ENCODE measurements at places on chromosomes 6 and 20.
A peak's percentile ranks its signal among the peaks of the same experiment; 100 is the strongest.

DNA sequence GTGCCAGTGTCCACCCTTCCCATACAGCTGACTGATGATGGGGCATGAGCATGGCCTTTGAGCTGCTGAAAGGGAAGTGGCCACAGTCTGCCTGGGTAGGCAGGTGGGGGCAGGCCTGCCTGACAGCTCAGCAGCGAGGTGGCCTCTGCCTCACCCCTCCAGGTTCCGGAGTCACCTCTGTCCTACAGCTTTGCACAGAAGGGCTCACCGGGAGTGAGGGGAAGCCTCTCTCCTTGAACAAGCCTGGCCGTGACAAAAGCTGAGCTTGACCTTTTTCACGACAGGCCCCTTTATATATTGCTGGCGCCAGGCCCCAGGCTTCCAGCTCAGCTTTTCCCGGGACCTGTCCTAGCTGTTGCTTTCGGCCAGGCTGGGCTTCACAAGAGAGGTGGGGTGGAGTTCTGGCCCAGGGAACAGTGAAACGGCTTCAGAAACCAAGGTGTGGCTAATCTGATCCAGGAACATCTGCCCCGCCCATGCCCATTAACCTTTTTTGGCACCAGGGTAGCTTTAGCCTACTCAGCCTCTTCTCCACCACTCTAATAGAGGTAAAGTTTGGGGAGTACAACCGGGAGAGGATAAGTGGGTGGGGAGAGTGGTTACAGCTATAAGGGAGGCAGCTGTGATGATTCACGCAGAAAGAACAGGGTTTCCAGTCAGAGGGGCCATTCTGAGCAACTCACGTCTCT is 42.9 kb downstream of the C6orf132 start:
- peak; percentile 17 for DNase-seq

DNA sequence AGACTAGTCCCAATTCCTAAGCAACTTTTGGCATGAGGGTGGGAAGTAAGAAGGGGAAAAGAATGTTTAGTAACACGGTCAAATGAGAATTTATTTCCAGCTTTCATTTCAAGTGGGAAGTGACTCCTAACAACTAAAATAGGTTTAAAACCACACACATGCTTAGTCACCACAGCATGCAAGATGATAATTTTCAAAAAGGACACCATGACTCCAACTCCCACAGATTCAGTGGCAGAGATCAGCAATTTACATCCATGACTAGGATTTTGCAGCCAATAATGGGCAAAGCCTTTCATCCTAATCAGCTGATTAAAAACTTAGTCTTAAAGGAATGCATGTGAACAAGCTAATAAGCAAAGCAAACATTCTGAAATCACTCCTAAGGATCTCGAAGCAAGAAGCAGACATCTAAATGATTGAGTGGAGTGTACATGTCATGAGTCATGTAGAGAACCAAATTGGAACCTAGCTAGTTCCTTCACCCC is 48.1 kb upstream of the GCLC start:
- DNase-seq: no peak

DNA sequence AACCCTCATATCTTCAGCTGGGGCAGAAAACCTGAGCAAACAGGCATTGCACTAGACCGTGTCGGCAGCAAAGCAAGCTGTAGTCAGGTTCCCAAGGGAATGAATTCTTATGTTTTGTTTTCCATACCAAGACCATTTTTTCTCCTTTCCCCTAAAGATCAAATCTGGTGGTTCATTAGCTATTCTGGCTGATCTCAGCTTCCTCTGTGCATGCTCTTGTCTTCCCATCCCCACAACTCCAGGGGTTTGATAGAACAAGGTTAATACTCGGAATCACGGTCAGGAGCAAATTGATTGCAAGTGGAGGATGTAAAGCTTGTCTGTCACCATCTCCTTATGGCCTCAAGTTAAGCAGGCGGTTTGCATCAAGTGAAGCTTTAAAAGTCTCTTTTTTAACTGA is 778.8 kb downstream of the KIF16B start:
- no peak for DNase-seq

GRCh38 chr20:57188576-57189079 is 77.8 kb downstream of the BMP7 start:
- DNase-seq: no peak

GRCh38 chr6:141598487-141598886 is 534.2 kb upstream of the GJE1 start:
- no peak for DNase-seq

DNA sequence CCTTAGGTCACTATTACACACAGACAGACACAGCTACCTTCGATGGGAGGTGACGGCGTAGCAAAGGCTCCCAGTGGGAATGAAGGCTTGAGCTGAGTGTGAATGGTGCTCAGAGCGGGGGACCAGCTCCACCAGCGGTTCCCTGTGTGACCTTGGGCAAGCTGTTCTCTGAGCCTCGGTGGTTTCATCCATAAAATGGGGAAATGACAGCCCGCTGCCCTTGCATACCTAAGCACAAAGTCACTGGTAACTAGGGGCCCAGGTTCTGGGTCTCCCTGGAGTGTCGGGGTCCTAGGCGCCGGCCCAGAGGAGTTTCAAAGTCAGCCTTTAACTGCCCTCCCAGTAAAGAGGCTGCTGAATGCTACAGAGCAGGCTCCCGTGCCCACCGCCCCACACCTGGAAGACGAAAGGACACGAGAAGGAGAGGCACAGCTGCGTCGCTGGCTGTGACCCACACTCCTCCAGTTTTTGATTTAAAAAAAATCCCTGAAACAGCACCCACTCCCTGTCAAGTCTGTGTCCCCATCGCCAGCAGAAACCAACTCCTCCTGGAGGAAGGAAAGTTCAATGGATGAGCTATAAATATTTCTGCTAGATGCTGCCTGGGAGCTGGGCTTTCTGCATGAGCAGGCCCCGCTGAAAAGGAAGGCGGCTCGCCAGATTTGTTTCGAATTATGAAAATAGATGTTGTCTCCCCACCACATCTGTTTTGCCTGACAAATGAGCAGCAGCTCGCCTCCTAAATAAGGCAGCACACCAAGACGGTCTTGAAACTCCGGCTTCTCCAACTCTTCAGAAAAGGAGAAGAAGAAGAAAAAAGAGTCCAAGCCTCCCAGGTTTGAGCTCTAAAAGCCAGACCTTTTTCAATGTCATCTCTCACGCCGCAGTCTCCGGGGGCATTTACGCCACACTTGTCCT is 27.4 kb downstream of the PMEPA1 start:
- no peak for DNase-seq

GRCh38 chr6:10585209-10585845 is 64.2 kb downstream of the GCNT2 start:
- no peak for DNase-seq

DNA sequence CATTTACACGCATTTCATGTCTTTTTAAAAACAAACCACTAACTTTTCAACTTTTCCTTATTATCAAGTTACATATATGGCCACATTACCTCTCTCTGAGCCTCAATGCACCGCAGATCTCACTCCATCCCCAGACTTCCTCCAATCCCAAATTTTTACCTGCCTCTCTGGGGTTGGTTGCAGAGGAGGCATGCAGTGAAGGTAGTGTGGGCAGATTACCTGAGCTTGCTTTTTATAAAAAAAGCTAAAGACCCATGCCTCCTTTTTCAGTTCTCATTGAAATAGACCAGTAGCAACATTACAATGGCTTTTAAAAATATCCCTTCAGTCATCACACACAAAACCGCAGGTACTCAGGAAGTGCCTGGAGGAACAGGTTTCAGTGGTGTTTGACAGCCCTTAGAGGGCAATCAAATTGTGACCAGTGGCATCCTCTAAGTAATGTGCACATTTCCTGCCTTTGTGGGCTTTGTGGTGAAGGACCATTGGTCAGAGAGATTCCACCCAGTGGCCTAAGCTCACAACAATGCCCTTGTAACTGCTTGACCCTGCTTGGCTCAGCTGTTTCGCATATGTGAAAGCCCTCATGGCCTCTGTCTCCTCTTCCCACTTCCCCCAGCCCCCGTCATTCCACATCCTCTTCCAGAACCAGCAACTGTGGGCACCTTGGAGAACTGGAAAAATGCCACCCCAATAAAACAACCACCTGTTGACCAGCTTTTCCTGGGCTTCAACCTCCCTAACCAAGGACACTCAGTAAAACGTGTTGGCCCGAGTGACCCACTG is 30.2 kb upstream of the IL17A start:
- DNase-seq: no peak

- no peak for DNase-seq
Observed at GRCh38 chr6:12528581-12529363, 187.8 kb upstream of the PHACTR1 start.
